ENCODE measurements at places on chromosomes 3 and 15.

GRCh38 chr3:145333931-145334330 is 827.1 kb downstream of the PLOD2 start:
- peak; percentile 46 for DNase-seq

DNA sequence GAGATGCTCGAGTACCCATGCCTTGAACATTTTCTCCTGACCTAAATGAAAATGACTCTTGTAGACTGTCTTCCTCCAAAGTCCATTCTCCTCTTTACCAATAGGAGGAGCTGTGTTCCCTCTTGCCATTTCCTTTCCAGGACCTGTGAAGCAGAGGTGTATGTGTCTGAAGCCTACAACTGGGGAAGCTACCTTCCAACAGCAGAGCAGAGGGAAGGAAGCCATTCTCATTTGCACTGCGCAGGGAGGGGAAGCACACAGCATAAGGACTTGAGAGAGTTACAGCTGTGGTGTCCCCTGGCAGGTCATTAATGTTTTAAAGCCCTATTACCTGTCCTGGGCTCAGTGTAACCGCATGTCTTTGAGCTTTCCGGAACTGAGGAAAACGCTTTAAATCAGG is 38.7 kb downstream of the HSPBAP1 start:
- peak; percentile 70 for DNase-seq

DNA sequence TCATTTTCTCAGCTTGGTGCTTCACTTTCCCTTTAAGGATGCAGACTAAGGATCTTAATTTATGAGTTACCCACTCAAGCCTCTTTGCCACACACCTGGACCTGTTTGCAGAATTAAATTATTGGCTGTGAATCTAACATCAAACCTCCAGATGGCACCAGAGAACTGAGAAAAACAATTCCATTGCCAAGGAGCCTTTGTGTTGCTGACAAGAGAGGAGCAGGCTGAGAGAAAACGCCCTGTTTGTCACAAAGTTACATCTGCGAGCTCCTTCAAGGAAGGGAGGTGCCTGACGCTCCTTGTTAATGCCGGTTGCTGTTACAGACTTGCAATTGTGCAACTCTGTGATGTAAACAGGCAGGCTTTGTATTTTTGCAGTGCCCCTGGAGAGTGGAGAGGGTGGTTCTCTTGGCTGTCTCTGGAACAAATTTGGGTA is 36.3 kb upstream of the TMC3 start:
- peak; percentile 75 for DNase-seq

DNA sequence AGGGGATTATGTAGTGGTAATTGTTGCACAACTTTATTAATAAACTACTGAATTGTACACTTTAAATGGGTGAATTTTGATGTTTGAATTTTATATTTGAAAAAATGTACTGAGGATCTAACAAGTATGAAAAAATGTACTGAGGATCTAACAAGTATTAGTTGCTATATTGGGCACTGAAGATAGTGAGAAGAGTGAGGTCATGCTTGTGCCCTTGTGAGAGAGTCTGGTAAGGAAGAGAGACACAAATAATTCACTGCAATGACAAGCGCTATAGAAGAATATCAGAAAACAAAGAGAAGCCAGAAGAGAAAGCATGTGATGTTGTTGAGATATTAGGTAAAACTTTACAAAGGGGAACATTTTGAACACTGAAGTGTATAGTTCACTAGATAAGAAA is 137.6 kb downstream of the DTWD1 start:
- DNase-seq, result no peak

- DNase-seq, result no peak
These were observed 138.4 kb downstream of the TNIK start for GRCh38 chr3:171321559-171322360.

All from H9 (cell line).